ENCODE measurements at places on chromosomes 5 and 9.
A peak's percentile ranks its signal among the peaks of the same experiment; 100 is the strongest.

DNA sequence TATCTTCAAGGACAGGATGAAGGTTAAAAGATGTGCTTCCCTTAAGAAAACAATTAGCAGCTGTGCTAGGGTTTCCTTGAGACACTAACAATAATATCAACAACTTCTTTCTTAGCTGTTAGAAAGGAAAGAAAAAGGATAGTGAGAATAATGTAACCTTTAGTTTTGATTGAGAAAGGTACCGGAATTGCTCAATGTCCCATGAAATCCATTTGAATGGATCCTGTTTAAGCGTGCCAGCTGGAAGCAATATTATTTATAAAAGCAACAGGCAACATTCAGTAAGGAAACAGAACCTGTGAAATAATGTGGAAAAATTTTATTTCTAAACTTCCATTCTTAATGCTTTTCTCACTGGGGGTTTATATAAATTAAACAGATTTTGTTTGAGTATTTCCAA lies 120.9 kb downstream of the CCDC192 start:
- DNase-seq, result no peak

GRCh38 chr5:66757219-66757833 lies 161.1 kb downstream of the MAST4 start:
- DNase-seq, result no peak

GRCh38 chr9:124450931-124451661 lies 845 bp downstream of the ADGRD2 start:
- no peak for DNase-seq

DNA sequence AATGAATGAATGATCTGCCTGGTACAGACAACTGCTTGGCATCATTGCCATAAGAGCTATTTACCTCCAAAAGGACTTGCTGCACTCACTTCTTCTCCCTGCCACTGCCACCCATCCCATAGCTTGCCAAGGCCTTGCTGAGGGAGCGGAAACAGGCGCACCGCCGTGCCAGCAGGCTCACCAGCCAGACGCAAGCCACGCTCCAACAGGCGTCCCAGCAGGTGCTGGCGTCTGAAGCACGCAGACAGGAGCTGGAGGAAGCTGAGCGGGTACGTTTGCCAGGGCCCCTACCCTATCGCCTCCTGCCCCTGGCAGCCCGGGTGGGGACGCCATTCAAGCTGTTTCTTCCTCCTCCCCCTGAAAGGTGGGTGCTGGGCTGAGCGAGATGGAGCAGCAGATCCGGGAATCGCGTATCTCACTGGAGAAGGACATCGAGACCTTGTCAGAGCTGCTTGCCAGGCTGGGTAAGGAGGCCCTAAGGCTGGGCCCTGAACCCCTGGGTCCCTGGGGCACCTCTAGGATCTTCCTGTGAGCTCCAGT lies 8.9 kb upstream of the AIF1L start:
- DNase-seq, result no peak

GRCh38 chr5:131758520-131758900 lies 38.3 kb downstream of the FNIP1 start:
- no peak for DNase-seq

GRCh38 chr9:35162605-35163315 lies 951 bp downstream of the UNC13B start:
- no peak for DNase-seq

GRCh38 chr9:133125941-133126696 lies 5.1 kb upstream of the RALGDS start:
- no peak for DNase-seq

DNA sequence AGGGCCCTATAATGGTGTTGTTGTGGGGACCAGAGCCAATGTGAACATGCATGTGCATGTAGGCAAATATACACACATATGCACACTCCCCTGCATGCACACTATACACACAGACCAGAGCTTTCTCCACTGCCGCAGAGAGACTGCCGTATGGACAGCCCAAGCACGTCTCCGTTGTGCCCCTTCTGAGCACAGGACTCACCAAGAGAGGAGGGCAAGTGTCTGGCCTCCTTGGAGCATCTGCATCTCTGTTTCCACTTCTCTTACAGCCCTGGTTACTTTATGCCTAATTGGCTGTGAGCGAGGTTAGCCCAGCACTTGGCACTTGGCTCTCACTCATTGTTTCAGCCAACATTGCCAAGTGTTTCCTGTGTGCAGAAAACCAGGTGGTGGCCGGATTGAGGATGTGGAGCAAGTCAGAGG lies 30.4 kb downstream of the CSF2 start:
- no peak for DNase-seq

DNA sequence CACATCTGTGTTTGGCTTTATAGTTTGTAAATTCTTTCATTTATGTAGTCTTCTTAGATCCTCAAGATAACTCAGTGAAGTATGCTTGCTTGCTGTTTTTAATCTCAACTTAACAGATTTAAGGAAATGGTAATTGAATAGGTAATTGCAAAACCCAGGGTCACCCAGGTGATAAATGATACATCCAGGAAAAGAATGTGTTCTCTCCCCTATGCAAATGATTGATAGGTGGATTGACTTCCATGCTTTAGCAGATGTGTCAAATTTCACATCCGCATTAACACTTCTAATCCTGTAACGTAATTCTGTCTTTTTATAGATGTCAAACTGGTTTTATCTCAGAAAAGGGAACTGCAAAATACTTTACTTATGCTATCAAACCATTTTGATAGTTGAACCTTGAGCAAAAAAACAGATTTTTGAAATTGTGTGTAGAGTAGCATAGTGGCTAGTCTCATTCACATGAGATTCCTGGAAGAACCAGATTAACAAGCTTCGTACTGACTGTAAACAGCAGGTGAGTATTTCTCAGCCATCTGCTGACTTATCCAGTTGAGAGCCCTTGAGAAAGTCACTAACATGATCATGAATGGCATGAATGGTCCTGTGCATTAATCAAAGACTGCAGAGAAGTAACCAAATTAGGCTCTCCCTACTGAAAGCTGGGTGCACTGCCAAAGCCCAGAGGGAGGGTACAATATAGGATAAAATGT lies 86.7 kb upstream of the PAM start:
- no peak for DNase-seq

GRCh38 chr5:61933787-61934626 lies 372.0 kb upstream of the KIF2A start:
- DNase-seq, result no peak

- no peak for DNase-seq
These were observed 158.2 kb downstream of the SREK1 start for GRCh38 chr5:66302344-66302743.

GRCh38 chr5:15695215-15695731 lies 195.3 kb downstream of the FBXL7 start:
- DNase-seq, result no peak

- DNase-seq, result no peak
These were observed 43.7 kb downstream of the LURAP1L start for GRCh38 chr9:12818431-12819000.

- no peak for DNase-seq
These were observed 81.7 kb downstream of the DOCK8 start for GRCh38 chr9:296411-296810.

GRCh38 chr9:98226957-98227356 lies 28.5 kb downstream of the TBC1D2 start:
- no peak for DNase-seq

DNA sequence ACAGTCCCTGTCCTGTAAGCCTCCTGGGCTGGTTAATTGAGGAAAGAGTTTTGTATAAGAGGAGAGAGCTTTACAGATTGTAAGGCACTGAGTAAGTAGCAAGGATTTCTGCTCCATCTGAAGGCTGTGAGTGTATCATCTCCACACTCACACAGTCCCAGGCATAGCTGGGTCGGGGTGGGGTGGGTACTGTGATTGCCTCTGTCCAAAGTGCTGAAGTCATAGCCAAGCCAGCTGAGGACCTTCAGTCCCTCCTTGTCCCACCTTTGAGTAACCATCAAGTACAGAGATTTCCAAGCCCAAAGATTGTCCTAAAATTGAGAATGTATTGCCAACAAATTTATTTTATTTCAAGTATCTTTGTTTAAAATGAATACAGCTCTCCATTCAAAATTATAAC lies 5.5 kb upstream of the DNAJB5 start:
- DNase-seq, result no peak

- no peak for DNase-seq
These were observed 27.3 kb downstream of the DMGDH start for GRCh38 chr5:79042188-79042587.

DNA sequence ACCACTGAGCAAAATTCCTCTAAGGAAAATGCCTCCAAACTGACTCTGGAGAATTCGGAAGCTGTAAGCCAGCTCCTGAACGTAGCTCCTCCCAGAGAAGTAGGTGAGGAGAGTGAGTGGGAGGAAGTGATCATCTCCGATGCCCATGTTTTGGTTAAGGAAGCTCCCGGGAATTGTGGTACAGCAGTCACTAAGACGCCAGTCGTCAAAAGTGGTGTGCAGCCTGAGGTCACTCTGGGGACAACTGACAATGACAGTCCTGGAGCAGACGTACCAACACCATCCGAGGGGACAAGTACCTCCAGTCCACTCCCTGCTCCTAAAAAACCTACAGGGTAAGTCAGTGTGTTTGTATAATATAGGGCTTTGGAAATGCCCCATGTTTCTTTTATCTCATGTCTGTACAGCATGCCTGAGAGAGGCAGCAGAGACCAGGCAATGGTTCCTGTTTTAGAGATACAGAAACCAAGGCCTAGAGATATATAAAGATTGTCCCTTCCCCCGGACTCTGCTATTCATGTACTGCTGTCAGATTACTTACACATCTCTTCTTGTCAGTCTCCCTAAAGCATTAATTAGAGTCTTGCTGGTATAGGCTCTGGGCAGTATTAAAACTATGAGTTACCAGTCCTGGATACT lies 23.9 kb downstream of the HMGXB3 start:
- DNase-seq, result no peak

DNA sequence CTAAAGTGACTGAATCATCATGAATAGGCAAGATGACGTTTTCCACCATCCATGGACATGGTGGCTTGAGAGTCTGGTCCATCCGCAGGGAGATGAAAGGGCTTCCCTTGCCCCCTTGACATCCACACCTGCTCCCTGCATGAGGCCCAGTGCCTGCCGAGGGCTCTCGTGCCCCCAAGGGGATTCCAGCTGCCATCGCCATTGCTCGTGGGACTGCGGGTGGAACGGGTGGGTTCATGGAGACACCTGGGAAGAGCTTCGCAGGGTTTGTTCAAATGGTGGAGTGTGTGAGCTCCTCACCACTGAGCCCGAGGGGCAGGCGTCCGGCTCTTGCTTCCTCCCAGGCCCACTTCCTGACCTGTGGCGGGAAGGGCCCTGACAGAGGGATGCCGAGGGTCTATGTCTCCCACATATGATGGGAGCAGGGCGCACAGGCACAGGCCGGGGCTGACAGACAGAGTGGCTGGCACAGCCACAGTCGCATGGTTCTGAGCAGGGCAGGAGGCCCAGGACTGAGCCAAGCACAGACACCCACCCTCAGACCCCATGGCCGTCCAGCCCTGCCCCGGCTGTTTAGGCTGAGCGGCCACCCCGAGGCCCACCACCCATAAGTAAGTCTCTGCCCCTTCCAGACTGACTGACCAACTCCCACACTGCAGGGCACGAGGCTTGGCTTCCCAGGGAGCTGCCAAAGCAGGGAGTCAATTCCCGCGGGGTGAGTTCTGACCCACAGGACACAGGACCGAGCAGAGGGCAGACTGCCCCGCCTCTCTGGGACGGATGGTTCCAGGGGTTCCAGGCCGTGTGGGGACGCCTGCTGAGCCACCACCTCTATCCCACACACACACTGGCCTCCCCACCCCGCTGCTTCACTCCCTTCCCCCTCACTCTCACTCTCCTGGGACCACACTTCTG lies 70.0 kb upstream of the PPP1R26 start:
- DNase-seq, result no peak

DNA sequence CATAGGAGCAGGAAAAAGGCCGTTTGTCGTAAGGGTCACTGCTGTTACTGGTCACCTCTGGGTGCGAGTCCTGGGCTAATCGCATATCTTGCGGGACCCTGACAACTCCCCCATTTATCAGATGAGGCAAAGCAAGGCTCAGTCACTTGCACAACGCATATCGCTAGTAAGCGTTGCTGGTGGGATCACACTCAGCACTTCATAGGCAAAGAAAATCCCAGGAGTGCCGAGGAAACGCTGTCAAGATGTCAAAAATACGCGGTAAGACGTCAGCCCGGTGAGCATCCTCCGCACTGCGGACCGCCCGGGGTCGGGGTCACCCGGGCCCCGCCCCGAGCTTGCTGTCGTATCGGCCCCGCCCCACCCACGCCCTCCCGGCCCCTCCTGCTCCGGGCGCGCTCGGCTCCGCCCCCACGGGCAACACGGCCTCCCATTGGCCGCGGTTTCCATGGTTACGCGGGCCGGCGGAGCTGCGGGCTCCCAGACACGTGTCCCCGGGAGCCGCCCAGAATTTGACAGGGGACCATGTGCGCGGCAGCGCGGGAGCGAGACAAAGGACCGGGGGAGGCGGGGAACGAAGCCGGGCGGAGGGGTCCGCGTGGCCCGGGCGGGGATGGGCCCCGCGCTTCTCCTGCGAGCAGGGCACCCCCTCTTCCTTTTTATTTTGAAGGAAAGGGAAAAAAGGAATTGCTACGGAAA lies 80.2 kb upstream of the IER5L start:
- peak; percentile 45 for DNase-seq

DNA sequence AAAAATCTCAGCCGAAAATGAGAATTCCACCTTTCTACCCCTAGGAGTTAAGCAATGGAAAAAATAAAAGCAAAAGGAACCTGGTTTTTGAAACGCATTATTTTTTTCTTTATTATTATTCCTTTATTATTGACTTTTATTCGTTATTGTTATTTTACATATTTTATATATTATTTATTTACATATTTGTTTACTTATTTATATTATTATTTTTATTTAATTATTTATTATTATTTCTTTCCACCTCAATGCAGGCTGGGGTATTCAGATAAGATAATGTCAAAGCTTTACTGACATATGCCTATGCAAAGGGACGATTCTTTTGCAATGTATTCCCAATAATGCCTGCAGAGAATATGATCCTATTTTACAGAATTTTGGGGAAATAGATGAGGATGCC lies 16.7 kb downstream of the UGT3A2 start:
- DNase-seq, result no peak

DNA sequence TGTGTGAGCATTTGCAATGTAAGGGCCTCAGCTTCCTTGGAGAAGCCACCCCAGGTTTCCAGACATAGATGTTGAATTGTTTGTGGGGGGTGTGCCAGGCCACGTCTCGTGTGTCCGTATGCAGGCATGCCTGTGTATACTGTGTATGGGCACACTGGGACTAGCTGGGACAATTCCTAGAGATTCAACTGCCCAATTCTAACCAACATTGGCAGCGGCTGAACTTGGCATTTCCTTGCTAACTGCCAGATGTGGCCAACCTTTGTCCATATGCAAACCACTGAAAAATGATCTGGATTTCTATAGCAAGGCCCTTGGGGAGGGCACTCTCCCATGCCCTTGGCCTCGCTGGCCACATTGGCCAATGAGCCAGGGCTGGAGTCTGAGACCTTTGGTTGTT lies 50.3 kb downstream of the SAR1B start:
- DNase-seq, result no peak

DNA sequence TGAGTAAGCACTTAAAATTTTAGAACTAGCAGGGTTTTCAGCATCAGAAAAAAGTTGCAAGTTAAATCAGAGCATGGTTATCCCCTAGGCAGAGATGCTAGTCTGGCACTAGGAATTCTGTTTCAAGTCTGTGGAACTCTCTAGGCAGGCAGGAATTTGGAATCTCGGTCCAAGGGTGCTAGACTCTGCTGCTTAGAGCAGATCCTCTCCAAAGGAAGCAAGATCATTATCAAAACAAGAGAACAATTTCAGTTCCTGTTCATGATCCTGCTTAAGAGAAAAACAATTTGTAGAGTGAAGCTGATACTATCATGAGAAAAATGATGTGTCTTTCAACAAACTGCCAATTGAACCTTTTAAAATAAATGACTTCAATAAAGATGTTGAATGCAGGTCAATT lies 420.7 kb downstream of the KIF4B start:
- DNase-seq, result no peak

- no peak for DNase-seq
These were observed 4.5 kb downstream of the BRD9 start for GRCh38 chr5:887947-888637.

Measured in CMK (cell line).